Small intestine (tissue), 16 donors: ENCODE measurements at places on chromosomes 4 and X.

GRCh38 chrX:48083706-48084105 lies 12.3 kb upstream of the ZNF630 start:
- DNase-seq: no peak

DNA sequence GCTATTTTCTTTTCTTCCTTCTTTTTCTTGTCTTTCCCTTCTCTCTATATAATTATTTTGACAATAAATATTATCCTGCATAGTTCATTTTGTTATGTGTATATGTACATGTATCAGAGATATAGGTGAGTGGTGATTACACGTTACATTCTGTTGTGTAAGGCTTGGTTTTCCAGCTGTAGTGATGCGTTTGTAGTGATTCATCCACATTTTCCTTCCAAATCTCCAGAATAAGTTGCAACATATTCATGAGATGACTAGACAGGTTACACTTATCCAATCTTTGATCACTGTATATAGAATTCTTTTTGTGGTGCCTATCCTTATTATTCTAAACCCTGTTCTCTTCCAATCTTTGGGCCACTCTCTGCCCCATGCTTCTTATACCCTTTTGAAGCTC lies 540.2 kb downstream of the GBA3 start:
- DNase-seq: no peak

DNA sequence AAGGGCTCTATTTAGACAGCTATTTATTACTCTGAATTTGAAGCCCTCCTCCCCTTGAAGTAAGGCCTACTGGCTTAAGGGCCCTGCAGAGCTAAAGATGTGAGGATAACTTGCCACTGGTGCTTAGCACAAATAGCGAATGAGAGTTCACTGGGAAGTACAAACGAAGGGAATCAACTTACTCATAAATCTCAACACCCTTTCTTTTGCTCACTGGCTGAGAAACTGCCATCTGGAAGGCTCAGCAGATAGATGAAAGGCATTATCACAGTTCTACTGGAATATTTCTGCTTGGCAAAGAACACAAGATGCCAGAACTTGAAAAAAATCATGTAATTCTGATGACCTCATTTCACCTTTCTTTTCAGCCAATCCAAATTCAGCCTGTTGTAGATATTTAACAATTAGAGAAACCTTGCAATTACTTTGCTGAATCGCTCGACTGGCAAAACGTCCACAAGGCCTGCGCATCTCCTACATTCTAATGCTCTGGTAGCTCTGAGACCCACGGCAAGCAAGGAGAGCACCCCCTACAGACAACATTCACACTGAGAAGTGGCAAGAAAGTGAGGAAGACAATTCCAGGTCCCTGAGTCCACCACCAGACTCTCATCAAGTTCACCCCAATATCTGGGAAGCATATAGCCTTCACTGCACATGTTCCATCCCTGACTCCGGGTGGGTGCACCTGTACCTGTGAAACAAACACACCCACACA lies 27.5 kb downstream of the TSPAN5 start:
- no peak for DNase-seq

- DNase-seq: no peak
These were observed 261.6 kb downstream of the SPATA18 start for GRCh38 chr4:52312722-52313121.

- no peak for DNase-seq
These were observed 52.9 kb downstream of the SLC7A11 start for GRCh38 chr4:138189206-138189605.

- no peak for DNase-seq
These were observed 99.6 kb upstream of the SORBS2 start for GRCh38 chr4:185911556-185912064.
